Mesenteric fat pad (tissue), 1 donor: ENCODE measurements at places on chromosomes 4 and X. TPM values are rescaled to one million over a fixed set of nuclear protein-coding genes. Genes with fewer than 3 reads are reported as not detected.

GRCh38 chr4:116598980-116599789 is 486.2 kb downstream of the TRAM1L1 start:
- no peak for DNase-seq

DNA sequence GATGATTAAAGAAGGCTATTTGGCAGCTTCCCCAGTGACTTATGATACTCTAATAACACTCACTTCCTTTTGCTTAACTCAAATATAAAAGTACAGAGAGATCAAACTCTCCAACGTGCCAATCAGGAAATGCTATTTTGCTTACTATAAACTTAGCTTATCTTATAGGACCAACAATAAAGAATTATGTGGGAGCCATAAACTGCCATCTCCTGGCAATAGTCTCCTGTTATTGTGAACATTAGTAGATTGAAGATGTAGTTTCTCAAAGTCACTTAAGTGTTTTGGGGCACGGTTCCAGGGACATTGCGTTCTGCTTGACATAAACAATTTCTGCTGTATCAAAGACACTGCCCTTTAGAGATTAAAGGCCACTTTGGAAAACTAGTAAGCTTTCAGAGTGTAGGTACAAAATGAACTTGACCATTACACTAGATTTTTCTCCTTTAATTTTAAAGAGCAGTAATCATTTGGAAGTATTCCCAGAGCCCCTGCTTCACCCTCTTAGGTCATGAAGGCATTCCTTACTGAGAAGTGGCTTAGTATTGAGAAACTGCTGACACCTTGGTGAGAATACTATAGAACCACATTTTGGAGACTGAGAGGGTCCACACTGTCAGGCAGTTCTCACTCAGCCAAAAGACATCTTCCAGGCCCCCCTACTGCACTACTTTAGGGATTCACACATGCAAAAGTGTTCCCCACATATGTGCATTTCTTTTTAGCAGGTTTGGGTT is 51.9 kb downstream of the MAOA start:
- no peak for DNase-seq

GRCh38 chrX:17442898-17443297 is 67.9 kb downstream of the NHS start:
- DNase-seq: no peak

C4orf33 gene
- 5.5 TPM for total RNA-seq

NHSL2 gene
- 13.3 TPM for total RNA-seq

DNA sequence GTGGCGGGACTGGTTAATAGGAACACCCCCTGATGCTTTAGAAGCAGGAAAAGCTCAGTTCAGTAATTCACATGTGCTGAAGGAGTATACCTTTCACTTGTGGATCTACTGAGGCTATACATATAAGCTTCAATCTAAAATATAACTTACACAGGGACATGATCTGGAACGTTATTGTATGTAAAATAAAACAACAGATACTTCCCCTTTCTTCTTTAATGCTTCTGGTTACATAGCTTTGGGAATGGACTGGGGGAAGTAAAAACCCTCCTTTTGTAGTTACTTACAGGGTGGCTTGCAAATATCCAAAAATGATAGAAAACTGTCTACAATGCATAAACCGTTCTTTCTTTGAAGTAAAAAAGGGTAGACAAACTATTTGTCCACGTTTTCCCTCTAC is 1.9 kb downstream of the FGG start:
- DNase-seq: no peak

GRCh38 chr4:159564615-159565014 is 461.7 kb downstream of the RAPGEF2 start:
- DNase-seq: no peak

- DNase-seq: no peak
These were observed 76.5 kb downstream of the CENPC start for GRCh38 chr4:67468830-67469229.
